H4 (cell line): ENCODE measurements at places on chromosomes 12 and 14.

DNA sequence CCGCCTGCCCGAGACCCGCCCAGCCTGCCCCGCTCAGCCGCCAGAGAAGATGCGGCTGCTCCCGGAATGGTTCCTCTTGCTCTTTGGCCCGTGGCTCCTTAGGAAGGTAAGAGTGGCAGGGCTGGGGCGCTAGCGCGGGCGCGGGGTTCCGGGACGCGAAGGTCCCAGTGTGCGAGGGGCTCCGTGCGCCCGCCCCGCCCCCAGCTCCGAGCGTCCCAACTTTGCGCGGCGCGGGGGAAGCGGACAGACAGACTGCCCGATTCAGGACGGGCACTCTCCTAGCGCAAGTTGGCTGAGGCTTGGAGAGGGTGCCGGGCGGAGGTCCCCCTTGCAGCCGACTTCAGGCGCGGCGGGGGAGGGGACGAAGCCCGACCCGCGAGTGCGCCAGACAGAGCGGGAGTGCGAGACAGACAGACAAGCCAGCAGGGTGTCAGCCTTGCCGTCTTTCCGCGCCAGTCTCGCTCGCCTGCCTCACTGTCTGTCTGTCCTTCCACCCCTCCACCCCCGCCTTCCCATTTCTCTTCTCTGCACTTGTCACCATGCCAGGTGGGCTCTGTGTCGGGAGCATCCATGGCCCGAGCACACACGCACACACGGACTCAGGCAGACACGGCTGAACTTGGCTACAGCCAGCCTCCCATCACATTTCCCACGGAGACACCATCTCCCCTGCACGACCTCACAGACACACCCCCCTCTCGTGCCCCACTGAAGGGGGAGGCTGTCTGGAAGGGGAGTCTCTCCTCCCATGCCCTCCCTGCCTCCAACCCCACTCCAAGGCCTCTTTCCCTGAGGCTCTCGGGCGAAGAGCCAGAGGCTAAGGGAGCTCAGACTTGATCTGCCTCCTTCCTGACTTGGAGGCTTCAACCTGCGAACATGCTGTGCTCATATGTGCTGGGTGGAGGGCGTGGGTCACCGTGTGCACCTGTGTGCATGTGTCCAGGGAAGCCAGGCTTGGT, 606 bp downstream of the NXPH4 start:
- DNase-seq: no peak

GRCh38 chr14:79727900-79728299, 483.4 kb downstream of the DIO2 start:
- no peak for DNase-seq

DNA sequence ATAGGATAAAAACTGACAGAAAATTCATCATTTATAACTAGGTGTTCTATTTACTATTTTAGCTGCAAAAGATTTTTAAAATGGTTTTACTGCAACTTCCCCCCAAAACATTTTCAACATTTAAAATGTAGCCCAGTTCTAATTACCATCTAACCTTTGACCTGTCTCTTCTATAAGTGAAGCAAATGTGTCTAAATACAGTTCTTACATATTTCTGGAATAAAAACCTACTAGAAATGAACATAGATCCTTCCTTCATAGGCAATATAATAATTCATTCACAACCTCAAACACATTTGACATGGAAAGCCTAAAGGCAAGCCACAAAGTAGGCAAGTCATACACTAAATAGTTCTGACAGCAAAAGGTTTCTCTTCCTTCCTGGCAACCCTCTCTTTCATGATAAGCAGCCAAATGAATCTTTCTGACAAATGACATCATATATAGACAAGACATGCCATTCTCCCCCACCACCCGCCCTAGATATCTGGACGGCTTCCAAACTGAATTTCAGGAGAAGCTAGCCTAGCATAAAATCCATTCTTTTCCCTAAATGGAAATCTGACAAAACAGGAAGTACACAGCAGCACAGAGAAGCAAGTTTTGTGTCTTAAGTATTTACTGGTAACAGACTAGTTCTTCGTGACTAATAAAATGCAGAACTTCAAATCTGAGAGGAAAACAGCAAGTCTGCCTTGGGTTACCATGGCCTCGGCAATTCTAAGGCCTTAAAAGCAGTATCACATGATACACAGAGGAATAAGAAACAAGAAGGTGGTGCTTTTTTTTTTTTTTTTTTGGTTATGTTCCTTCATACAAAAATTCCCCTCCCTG, 17.2 kb upstream of the ARID4A start:
- DNase-seq: peak; percentile 23

DNA sequence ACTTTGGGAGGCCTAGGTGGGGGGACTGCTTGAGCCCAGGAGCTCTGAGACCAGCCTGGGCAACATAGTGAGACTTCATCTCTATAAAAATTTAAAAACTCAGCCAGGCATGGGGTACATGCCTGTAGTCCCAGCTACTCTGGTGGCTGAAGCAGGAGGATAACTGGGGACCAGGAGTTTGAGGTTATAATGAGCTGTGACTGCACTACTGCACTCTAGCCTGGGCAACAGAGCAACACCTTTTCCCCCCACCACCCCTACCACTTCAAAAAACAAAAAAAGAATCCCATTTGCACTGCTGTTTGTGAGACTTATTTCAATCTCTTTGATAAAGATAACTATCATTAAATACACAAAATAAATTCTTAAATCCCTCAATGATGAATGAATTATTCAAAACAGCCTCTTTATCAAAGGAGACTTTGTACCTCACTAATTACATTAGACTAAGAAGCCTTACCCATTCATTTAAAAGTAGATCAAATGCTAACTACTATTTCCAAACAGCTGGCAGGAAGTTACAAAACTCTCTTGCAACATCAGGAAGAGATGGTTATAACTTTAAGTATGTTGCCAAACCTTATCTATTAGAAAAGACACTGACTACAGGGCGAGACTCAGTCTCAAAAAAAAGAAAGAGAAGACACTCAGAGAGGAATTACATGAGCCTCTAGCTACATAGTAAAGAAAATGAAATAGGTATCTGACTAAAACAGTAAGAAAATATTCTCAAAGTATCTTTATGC, 14.7 kb downstream of the BLTP3B start:
- peak; percentile 20 for DNase-seq

DNA sequence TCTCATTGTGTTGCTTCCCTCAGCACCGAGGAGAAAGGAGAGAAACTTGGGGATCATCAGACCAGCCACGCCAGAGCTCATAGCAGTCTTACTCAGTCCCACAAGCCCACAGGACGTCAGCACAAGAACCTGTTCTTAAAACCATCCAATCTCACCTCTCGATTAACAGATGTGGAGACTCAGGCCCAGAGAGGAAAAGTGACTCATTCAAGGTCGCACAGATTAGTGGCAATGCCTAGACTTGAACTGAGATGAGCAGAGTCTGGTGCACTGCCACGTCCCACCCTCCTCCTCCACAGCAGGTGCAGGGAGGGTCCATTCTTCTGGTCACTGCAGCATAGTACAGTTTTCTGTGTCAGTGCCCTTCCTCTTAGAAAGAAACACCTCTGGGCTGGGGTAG, 154.9 kb upstream of the PZP start:
- no peak for DNase-seq

DNA sequence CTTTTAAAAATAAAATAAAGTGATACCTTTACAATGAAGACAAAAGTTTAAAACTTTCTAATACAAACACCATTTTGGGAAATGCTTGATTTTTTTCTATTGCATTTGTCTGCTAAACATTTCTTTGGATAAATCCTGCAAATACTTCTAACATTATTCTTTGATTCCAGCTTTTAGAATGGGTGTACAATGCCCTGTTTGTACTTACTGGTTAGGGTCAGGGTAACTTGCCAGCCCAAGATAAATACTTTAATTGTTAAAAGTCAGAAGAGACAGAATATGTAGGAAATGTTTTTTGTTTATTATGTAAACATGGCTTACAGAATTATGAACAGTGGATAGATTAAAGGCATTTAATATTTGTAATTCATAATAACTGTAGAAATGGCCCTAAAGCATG, 60.5 kb downstream of the WASHC4 start:
- DNase-seq: no peak

DNA sequence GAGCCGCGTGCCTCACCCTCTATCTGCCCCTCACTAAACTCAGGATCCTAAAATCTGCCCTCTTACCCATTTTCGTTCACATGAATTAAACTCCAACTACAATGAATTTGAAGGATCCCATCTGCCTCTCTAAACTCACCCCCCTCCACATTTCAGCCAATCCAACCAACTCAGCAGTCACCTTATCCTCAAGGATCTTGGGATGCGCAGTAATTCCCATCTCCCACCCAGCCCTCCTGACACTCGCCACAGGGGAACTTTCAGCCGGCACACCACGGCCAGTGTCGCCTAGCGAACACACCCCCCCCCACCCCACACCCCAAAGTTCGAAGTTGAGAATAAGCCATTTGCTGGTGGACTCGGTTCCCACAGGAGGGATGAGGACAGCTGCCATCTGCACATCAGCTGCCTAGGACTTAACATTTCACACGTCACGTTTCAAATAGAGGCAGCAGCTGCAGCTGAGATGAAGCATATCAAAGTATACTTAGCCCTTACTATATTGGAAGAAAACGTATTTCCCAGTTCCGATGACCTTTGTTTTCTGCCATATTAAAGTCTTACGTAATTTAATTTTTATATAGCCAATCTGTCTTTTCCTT, 8.7 kb upstream of the SELPLG start:
- no peak for DNase-seq

DNA sequence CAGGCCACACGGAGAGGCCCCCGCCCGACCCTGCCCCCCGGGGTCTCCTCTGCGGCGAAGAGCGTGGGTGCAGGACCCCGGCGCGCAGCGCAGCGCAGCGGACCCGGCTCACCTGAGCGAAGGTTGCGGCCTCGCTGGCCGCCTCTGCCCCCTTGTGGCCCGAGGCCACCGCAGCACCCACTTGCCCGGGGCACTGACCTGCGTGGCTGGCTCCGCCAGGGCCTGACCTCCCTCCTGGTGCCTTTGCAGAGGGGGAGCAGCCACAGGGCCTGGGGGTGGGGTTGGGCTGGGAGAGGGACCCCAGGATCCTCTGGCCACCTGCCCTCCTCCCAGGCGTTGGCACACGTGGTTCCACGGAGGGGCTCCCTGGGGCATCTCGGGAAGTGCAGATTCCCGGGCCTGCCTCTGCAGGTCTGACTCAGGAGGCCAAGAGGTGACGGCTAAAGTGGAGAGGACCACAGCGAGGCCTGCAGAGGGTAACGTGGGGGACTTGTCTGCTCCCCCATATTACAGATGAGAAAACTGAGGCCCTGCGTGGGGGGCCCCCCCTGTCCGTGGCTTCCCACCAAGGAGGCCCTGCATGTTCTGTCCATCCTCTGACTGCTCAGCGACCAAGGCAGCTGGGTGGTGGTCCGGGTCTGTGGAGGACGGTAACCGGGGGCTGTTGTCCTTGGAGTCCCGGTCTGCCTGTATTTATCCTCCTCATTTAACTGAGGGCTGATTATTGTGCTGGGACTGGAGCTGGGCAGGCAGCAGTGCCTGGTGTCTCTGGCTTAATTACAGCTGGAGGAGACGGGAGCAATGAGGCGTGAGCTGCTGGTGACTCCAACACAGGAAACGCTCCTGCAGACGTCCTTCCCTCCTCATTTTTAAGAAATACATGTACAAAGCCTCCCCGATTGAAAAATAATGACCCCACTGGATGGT, 67.9 kb upstream of the BEGAIN start:
- no peak for DNase-seq

GRCh38 chr12:122139266-122139665, 34.8 kb downstream of the IL31 start:
- DNase-seq: no peak

GRCh38 chr12:64983771-64984278, 137.3 kb downstream of the WIF1 start:
- DNase-seq: no peak
